ENCODE measurements at places on chromosomes 2 and 18. TPM values are rescaled to one million over a fixed set of nuclear protein-coding genes. Genes with fewer than 3 reads are reported as not detected.

Gene KANSL1L
- total RNA-seq, result 5.7 TPM

Gene FBXO36
- 1.1 TPM for total RNA-seq

Gene COLEC12
- not detected for total RNA-seq

Gene LRATD1
- total RNA-seq, result not detected

Gene ABHD1
- total RNA-seq, result 0.10 TPM

Gene KCNK3
- total RNA-seq, result not detected

Gene CYBRD1
- 0.31 TPM for total RNA-seq

Gene CRYGA
- not detected for total RNA-seq

Gene CCBE1
- total RNA-seq, result not detected

Gene MTX2
- total RNA-seq, result 13.2 TPM

Gene KLHL41
- total RNA-seq, result not detected

Gene GALR1
- total RNA-seq, result not detected

Gene MSH2
- total RNA-seq, result 51.8 TPM

Gene SCN1A
- not detected for total RNA-seq

Gene ASXL3
- total RNA-seq, result not detected

Gene MFF
- 64.5 TPM for total RNA-seq

Gene FOXD4L1
- 0.15 TPM for total RNA-seq

Gene ZNF804A
- total RNA-seq, result not detected

Gene CCNYL1
- 5.1 TPM for total RNA-seq

Gene DSC3
- total RNA-seq, result not detected

Gene HOXD13
- not detected for total RNA-seq

Gene SCTR
- total RNA-seq, result not detected

Gene HOXD9
- not detected for total RNA-seq

Gene ETAA1
- 11.1 TPM for total RNA-seq

Gene PAPOLG
- total RNA-seq, result 20.7 TPM

All from activated CD4-positive, alpha-beta T cell treated with anti-CD3 and anti-CD28 coated beads, Interleukin-2, amount 10 ng/mL, durations not matched to agents 7 days and 5 days (primary cell).